Prostate gland (tissue), 2 donors: ENCODE measurements at places on chromosomes 4 and X. TPM values are rescaled to one million over a fixed set of nuclear protein-coding genes. Genes with fewer than 3 reads are reported as not detected.

GRCh38 chr4:145107126-145107525, 9.0 kb downstream of the ABCE1 start:
- DNase-seq = no peak

Gene CDKL2
- 2.7 TPM for total RNA-seq

GRCh38 chr4:120355881-120356280, 289.2 kb upstream of the MAD2L1 start:
- DNase-seq = no peak

DNA sequence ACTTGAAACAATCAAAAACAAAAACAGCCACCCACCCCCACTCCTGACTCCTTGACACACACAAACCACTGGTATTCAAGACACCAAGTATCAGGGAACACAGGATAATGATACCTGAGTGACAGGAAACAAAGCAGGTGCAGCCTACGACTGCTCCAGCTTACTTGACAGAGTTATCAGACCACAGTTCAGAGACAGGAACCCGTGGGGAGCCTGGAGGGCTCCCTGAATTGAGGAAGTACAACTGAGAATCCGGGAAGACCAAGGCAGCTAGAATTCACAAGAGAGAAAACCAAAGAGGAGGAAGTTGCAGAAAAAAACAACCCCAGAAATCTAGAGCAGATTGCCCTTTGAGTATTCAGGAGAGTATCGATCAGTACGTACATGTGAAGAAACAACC, 20.5 kb downstream of the COMMD8 start:
- no peak for DNase-seq

- no peak for DNase-seq
Measured at GRCh38 chr4:55491486-55491885, 55.2 kb downstream of the CLOCK start.

Gene OTC
- total RNA-seq = 0.34 TPM

DNA sequence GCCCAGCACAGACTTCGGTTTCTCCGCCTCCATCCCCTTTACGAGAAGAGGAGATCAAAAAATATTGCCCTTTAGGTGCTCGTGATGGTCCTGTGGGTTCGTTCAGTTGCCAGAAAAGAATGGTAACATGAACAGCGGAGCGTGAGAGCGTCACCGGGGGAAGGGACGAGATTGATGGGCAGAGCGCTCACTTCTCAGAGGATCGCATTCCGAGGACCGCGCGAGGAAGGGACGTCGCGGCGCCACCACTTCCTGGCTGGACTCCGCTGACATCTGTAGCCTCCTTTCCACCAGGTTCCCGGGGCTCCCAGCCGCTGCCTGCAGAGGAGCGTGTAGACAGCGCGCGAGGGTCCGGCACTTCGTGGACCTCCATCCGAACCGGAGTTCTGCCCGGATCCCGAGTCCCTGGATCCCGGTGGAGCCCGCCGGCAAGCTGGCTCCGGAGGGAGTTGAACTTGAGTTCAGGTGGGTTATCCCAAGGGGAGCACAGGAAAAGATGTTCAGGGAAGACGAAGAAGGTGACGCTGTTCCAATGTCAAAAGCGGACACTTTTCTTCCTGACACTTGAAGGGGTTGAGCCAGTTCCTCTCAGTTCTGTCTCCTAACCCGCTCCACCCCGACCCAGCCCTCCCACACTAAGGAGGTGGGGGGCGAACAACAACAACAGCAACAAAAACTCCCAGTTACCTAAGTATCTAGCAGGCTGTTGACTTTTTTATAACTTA, 484 bp downstream of the GALNTL6 start:
- no peak for DNase-seq

Gene NDST3
- total RNA-seq = not detected

- DNase-seq = no peak
Measured at GRCh38 chrX:154083126-154083517, 14.4 kb downstream of the MECP2 start.

Gene CTSO
- total RNA-seq = 24.9 TPM

- no peak for DNase-seq
Measured at GRCh38 chrX:153592966-153593688, 5.8 kb downstream of the CCNQ start.

DNA sequence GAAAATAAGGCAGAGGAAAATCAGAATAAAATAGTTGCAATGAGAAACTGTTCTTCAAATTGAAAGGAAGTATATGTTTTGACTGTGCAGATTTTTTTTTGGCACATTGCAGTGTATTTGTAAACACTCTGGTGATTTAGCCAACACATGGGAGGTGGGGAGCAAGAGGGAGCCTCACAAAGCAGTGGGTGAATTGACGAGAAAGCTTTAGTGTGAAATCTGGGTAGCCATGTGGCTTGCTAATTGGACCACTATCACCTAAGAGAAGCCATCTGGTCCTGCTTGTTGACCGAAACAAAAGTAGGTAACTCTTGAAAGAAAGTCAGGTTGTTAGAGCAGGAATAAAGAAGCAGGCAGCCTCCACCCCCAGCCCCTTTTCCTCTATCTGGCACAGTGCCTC, 10.4 kb downstream of the CLCN5 start:
- no peak for DNase-seq

Gene ATP2B3
- 0.85 TPM for total RNA-seq

DNA sequence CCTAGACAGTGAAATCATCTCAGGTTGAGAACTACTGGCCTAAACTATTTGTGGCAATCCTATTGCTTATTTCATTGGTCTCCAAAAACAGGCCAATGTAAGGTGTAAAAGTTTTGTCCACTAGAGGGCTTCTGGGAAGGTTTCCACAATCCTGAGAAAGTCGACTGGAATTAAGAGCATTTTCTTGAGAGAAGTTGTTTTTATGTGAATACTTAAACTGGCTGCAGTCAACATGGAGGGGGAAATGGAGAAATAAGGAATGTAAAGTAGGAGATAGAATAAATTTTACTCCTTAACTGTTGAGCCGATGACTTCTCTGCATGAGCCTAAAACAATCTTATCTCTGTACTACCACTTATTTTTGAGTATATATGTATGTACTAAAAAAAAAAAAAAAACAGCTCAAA, 11.0 kb upstream of the EIF4E start:
- DNase-seq = peak; percentile 8

Gene MBTPS2
- total RNA-seq = 14.0 TPM

DNA sequence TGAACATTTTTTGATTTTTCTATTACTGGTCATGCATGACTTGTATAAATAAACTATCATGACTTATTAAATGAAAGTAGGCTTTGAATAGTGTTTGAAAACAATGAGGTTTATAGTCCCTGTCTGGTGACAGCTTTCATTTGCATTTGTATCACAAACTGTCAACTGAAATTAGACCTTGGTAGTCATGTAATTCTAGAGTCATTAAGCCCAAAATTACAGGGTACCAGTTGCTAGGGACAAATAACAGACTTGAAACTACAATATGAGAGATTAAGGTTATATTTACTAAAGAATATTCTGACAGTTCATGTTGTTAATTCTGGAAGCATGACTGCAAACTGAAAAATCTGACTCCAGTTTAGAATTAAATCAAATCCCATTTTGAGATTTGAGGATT, 9.2 kb upstream of the VAMP7 start:
- no peak for DNase-seq

Gene PGRMC1
- 156 TPM for total RNA-seq

GRCh38 chr4:131613086-131613823, 1535.8 kb upstream of the PCDH10 start:
- DNase-seq = no peak

Gene PCDH18
- 28.0 TPM for total RNA-seq

DNA sequence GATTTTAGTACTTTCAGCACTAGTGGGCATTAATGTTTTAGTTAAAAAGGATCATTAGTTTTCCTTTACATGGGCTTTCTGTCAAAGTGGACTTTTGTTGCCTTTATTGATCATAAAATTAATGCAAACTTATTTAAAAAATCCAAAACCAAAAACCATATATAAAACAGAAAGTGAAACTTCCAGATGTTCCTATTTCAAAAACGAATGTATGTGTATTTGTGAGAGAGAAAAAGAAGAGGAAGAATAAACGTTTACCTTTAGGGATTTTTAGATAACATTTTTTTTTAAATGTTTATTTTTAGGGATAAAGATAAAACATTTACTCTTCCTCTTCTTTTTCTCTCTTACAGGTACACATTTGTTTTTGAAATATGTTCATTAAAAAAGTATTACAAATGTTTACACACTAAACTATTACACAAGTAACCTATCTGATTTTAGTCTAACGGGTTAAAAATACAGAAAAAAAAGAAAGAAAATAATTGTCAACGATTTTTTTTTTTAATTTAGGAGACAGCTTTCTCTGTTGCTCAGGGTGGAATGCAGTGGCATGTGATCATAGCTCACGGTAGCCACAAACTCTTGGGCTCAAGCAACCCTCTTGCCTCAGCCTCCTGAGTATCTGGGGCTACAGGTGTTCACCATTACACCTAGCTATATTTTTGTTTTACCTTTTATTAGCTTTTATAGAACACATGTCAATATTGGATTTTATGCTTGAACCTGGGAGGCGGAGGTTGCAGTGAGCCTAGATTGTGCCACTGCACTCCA, 16.8 kb upstream of the COX18 start:
- no peak for DNase-seq

Gene SEL1L3
- 26.1 TPM for total RNA-seq

Gene NPY2R
- total RNA-seq = 2.6 TPM

GRCh38 chrX:11210415-11210801, 82.8 kb upstream of the AMELX start:
- DNase-seq = no peak

Gene MAD2L1
- total RNA-seq = 11.0 TPM

Gene GPRASP1
- total RNA-seq = 15.8 TPM

DNA sequence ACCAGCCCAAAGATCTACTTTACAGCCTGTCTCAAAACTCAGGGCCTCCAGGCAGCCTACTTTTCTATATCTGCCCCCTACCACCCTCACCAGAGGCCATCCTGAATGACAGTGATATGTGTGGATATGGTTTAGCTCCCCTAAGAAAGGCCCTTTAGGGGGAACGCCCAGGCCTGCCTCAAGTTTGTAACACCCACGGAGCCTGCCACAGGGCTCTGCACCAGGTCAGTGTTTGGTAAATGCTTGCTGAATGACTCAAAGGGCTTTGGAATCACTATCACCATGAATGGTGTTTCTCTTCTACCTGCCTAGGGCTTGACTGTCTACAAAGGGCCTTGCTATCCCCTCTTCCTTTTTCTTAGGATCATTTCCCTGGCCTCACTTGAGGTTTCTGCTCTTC, 11.3 kb upstream of the LONRF3 start:
- no peak for DNase-seq

Gene PIR
- 20.1 TPM for total RNA-seq

Gene FHIP1A
- 20.2 TPM for total RNA-seq

DNA sequence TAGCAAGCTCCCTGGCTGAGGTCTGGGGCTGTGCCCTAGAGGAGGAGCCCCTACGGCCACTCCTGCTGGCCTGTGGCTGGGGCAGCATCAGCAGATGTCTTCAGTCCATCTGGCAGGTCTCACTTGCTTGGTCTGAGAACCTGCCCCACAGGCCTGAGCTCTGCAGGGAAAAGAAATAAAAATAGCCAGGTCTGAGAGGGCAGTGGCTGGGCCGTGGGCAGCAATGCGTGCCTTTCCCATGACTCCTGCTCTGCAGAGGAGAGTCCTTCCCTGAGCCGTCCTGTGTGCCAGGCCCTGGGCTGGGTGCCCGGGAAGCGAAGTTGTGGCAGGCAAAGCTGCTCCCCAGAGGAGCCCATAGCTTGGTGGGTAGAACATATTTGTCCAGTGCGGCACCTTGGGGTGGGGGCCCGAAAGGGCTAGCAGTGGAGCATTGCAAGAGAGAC, 11.3 kb upstream of the KIAA0232 start:
- no peak for DNase-seq

Gene UCHL1
- 61.5 TPM for total RNA-seq

DNA sequence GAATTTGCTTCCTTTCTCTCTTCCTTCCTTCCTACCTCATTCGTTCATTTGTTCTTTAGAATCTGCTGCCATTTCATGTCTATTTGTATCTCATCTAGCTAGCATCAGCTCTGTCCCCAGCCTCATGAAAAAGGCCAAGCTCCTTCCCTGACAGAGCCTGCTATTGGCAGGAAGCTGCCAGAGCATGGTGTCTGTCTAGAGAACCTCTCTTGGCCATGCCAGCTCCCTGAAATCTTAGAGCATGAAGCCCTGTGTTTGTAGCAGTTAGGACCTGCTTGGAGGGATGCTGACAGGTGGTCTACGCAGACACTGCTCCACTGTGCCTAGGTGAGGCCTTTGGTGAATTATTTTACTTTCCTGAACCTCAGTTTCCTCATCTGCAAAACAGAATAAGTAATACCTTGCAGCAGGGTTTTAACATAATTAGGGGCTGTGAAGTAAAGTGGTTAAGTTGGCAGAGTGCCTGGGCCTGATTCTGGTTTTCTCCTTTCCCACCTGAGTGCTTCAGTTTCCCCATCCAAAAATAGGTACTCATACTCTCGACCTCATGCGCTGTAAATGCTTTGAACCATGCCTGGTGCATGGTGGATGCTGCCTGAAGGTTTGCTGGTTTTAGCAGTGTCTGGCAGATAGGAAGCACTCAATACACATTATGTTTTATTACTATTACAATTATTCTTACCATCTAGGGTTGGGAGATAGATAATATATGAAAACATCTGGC, 4.7 kb downstream of the PTTG2 start:
- no peak for DNase-seq

Gene KDM5C
- total RNA-seq = 102 TPM

DNA sequence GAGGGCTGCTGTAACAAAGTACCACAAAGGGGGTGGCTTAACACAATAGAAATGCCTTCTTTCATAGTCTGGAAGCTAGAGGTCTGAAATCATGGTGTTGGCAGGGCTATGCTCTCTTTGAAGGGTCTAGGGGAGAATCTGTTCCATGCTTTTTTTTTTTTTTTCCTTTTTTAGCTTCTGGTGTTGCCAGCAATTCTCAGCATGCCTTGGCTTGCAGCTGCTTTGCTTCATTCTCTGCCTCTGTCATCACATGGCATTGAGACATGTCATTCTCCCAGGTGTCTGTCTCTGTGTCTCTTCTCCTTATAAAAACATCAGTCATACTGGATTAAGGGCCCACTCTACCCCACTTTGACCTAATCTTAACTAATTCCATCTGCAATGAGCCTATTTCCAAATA, 78.6 kb upstream of the BOD1L1 start:
- no peak for DNase-seq

Gene ALPK1
- 12.1 TPM for total RNA-seq

DNA sequence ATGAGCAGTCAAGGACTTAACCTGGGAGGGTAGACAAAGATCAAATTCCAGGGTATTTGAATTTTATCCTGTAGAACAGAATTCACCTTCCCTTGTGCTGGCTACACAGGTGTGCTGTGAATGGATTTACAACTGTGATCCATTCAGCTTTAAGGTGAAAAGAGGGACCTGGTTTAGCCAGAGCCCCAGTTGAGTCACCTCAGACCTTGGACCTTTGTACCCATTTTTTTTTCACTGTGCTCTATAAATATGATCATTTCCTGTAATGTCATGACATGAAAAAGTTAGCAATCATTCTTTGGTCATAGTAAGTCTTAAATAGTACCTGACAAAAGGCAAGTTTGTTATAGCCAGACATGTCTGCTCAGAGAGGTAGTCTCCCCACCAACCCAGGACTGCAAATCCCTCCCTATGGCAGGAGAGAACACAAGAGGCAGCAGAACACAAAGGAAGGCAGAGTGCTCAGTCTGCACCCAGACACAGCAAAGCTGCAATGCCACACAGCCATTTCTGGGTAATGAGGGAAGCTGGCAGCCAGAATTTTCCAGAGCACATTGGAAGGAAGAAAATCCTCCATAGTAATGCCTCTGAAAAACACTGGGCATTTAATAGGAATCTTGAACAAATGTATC, 77.9 kb downstream of the CXXC4 start:
- no peak for DNase-seq

GRCh38 chrX:64394874-64395567, at the start of gene MTMR8:
TSS of gene MTMR8 (minus strand) at chrX:64395452. CDS start at chrX:64395363, 89 bp downstream.
- DNase-seq = peak; percentile 76
